Germinal center (tissue), 1 donor: ENCODE measurements at places on chromosomes 12 and 14.

DNA sequence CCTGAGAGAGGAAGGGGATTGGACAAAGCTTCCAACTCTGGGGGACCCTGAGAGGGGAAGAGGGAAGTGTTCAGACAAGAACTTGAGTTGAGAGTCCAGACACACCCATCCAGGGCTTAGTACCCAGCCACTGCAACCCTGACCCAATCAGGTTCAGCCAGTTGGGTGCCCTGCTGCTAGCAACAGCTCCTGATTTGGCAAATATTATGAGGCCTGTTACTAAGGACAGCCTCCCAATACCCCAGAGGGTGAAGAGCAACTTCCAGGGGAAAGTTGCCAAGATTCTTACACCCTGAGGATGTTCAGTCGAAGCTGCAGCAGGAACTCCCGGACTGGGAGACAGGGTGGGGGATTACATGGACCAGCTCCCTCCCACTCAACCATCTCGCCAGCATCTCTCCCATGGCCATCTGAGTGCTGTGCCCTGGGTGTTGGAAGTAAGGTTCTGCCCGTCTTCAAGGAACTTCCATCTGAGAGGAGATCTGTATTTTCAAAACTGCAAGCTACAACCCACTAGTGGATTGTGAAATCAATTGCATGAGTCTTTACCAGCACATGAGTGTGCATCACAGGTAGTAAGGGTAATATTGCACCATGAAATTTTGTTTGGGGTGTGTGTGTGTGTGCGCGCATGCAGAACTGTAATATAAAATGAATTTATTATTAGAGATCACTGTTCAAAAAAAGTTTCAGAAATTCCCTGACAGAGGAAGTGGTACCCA lies 11.5 kb upstream of the KRT78 start:
- no peak for DNase-seq

- DNase-seq = no peak
These were observed 2.1 kb upstream of the B4GALNT3 start for GRCh38 chr12:457676-458075.

GRCh38 chr14:47651337-47651736 lies 24.1 kb downstream of the MDGA2 start:
- DNase-seq = no peak

GRCh38 chr12:93167841-93168492 lies 209.8 kb upstream of the NUDT4 start:
- DNase-seq = peak; percentile 31

DNA sequence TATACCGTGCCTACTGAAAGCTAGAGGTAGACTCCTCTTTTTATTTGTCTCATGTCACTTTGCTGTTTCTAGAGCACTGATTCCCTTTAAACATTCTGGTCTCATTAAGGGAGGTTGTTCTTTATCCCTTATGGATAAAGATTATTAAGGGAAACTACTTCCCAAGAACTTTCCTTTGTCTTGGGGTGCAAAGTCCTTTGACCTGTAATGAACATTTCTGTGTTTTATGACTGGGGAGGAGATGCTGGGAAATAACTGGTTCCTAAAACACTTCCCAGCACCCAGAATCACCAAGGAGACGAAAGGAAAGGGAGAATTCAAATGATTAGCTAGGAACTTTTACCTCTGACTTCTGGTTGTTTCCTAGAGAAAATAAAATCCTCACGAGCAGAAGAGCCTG lies 63.2 kb upstream of the ACTN1 start:
- no peak for DNase-seq

GRCh38 chr14:23548351-23549318 lies 2.9 kb downstream of the ZFHX2 start:
- no peak for DNase-seq

DNA sequence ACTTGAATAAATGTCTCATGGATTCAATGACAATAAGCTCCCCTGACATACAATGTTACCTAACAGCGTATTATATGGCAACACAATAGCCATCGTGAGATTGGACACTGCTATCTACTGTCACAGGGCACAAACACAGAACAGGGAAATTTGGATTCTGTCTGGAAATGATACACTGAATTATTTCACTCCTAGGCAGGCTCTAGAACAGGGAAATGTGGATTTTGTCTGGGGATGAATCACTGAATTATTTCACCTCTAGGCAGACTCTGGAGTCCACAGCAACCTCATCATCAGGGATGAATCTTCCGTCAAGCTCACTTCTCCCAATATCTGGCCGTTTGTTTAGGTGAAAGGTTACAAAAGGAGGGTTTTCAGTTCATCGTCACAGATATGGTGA lies 288.8 kb downstream of the TMEM132D start:
- DNase-seq = no peak

GRCh38 chr12:65725376-65725775 lies 98.9 kb upstream of the HMGA2 start:
- no peak for DNase-seq

DNA sequence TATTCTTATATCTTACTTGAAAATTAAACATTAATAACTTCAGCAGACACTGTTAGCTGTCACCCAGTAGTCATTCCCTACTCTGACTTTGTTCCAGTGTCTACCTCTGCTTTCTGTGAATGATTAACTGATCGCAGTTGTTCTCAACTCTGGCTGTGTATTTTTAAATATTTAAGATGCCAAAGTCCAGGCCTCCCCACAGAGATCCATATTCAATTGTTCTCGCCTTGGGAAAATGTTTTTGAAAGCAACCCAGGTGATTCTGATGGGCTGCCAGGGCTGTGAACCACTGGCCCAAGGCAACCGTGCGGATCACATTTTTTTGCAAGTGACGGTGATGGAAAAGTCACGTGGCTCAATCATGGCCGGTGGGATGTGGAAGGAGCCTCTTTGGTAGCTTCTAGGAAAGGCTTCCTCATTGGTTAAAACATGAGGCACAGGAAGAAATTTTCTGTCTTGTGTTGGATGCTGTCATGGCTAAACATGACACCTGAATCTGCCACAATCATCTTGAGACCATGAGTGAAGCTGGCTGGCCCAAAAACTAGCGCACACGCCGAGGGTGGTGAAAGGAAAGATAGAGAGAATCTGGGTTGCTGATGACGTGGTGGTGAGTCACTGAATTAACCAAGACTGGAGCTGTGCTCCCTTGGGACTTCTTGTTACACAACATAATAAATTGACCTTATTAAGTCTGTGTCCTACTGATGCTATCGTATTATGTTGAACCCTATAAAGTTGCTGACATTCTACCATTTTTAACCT lies 37.2 kb downstream of the RDH12 start:
- DNase-seq = no peak

DNA sequence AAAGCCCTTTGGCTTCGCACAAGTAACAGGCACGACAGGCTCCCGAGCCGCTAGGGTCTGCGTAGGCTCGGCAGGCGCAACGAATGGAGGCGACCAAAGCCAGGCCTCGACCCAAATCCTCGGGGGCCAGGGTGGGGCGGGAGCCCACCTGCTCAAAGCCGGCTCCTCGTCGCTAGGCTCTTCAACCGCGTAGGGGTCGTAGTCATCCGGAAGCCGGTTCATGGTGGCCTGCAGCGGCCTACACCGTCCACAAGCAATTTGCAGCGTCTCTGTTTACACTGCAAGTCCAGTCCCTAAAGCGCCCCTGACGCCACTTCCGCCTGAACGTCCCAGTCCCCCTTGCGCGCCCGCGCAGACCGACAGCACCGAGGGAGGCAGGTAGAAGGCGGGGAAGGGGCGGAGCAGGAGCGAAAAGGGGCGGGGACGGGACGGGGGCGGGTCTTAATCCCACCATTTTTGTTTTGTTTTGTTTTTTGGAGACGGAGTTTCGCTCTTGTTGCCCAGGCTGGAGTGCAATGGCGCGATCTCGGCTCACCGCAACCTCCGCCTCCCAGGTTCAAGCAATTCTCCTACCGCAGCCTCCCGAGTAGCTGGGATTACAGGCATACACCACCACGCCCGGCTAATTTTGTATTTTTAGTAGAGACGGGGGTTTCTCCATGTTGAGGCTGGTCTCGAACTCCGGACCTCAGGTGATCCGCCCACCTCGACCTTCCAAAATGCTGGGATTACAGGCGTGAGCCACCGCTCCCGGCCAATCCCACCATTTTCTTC lies at the start of gene EAPP:
TSS of gene EAPP (minus strand) at position 295 of the 774 bp plus-strand sequence. CDS start at position 222, 73 bp downstream.
- DNase-seq = peak; percentile 96

- DNase-seq = no peak
These were observed 31.4 kb downstream of the MVK start for GRCh38 chr12:109605016-109605415.

DNA sequence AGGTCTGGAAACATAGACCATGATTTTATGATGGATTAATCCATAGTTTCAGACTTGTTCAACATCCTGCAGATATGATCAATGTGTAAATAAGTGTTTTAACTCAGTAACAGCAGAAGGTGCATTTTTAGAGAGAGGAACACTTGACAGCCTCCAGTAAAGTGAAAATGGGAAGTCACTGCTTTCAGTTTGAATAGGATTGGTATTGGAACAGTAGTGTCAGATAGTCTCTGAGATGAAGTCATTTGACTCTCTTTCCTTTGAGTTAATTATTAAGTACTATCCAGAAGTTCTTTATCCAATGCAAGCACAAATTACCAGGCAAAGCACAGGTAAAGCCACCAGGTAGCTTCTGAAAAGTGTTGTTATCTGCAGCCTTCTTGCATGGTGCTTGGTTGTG lies 14.5 kb upstream of the NAV3 start:
- no peak for DNase-seq

DNA sequence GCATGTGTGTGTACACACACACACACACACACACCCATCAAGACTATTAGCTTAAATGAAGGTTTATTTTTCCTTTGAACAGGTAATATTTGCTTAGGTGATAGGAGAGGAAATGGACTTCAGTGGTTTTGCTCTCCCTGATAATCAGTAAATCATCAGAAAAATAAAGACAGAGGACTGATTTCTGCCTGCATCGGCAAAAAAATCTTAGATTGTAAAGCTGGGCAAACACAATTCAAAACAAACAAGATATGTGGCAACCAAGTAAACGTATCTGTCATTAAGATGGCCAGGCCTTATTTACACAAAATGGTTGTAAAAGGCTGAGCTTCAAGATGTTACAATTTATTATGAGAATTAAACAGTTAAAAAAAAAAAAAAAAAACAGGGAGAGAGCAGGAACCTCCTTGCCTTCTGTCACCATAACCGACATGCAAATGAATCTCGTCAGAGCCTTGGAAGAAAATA lies 31.3 kb downstream of the PRKD1 start:
- no peak for DNase-seq

- no peak for DNase-seq
These were observed 1201.0 kb downstream of the FSCB start for GRCh38 chr14:43306053-43306452.

- no peak for DNase-seq
These were observed 31.4 kb upstream of the SOX5 start for GRCh38 chr12:23980826-23981225.

DNA sequence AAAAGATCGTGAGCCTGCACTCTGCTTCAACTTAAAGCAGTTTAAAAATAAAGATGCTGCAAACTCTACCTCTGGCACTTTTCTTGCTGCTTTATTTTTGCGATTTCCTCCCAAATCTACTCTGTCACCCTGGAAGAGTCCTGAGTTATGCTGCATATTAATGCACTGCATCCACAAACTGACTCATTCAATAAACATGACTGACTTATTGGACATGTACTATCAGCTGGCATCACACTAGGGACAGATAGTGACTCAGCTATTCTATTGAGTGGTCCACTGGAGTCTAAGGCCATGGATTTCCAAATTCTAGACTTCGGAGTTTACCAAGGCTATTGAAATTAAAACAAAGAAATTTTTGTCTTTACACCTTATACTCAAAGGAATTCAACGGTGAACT lies 90.7 kb upstream of the PTPRR start:
- no peak for DNase-seq

- no peak for DNase-seq
These were observed 16.8 kb downstream of the TMEM106C start for GRCh38 chr12:47980197-47980596.

- no peak for DNase-seq
These were observed 61.9 kb downstream of the CCDC92 start for GRCh38 chr12:123910761-123911193.

- DNase-seq = no peak
These were observed 1124.7 kb downstream of the FLRT2 start for GRCh38 chr14:86654558-86655184.
